ENCODE measurements at places on chromosomes 2 and 18.

GRCh38 chr2:17981936-17982335 lies 103.5 kb downstream of the KCNS3 start:
- DNase-seq = no peak

DNA sequence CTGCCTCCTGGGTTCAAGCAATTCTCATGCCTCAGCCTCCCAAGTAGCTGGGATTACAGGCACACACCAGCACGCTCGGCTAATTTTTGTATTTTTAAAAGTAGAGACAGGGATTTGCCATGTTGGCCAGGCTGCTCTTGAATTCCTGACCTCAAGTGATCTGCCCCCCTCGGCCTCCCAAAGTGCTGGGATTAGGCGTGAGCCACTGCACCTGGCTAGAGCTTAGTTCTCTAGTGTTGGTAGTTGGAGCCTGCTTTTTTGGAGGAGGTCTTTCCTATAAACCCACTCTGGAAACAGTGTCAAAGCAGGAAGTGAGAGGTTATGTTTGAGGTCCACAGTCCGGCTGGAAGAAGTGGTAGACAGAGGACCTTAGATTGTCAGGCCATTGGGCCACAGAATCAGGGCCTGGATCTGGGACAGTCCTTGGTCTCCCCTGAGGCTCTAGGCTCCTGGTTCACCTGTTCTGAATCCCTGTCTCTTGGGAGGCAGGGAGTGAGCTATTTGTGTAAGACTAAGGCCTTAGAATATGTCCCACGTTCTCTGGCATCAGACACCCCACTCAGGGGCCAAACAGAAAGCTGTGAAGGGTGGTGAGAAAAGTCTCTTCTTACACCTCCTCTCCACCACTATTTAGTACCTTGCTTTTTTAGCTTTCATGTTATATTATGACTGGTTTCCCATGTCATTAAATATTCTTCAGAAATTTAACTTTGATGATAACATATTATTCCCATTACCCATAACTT lies 34.5 kb downstream of the PCBP1 start:
- DNase-seq = no peak

DNA sequence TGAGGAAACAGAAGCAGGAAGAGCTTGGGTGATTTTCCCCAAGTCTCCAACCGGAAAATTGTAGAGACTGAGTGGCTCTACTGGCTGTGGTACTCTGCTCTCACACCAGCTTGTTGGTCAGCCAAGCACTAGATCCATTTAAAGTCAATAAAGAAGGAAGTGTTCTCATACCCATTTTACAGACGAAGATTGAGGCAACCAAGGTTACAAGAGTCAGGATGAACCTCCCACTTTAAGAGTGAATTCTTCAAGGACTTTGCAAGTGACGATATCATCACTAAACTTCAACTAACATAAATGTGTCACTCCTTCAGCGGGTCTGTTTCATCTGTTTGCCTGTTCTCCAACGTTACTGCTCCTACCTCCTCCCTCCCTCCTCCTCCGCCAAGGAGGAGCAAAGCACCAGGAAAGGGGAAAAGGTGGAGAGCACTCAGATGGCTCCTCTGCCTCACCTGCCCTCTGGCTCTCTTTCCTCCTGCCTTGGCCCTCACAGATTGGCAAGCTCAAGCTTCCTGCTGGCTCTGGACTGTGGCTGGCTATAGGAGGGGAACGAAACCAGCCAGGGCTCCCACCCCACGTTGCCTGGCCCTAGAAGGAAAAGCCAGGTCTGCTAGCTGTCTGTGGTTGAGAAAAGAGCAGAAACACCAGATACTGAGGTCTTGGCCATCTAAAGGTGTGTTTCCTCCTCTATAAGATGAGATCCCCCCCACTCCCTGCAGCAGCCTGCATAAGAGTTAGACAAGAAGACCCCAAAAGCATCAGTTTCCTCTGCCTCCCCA lies 3.6 kb upstream of the RAB11FIP5 start:
- no peak for DNase-seq

DNA sequence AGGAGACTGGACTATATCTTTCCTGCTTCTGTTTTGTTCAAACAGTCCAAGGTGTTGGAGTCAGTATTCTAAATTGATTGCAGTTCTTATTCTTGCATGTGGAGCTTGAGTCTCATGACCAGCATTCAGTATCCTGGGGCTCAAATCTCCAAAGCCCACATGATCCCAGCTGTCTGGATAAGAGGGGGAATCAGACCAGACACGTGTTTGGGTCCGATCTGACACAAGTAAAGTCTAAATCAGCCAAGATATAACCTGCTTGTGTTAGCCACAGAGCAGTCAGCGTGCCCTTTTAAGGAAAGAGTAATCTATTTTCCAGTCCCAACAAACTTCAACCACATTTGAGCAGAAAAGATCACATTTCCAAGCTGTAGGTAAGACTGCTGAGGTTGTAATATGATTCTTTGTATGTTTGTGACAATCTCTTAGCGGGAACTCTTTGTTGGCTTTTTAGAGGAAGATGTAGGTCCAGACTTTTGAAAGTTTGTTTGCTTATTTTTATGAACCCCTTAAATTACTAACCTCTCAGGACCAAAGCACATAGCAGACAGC lies 334.6 kb downstream of the SLC4A3 start:
- no peak for DNase-seq

- DNase-seq = no peak
These were observed 200.2 kb downstream of the RAD51AP2 start for GRCh38 chr2:17318013-17318412.

All from stimulated activated CD8-positive, alpha-beta memory T cell treated with anti-CD3 and anti-CD28 coated beads, Interleukin-4, amount 100 ng/mL, for 1 hour (primary cell).